AG10803 (cell line): ENCODE measurements at places on chromosomes 3 and 15.

GRCh38 chr3:107817076-107817475 lies 273.8 kb downstream of the CD47 start:
- no peak for DNase-seq

DNA sequence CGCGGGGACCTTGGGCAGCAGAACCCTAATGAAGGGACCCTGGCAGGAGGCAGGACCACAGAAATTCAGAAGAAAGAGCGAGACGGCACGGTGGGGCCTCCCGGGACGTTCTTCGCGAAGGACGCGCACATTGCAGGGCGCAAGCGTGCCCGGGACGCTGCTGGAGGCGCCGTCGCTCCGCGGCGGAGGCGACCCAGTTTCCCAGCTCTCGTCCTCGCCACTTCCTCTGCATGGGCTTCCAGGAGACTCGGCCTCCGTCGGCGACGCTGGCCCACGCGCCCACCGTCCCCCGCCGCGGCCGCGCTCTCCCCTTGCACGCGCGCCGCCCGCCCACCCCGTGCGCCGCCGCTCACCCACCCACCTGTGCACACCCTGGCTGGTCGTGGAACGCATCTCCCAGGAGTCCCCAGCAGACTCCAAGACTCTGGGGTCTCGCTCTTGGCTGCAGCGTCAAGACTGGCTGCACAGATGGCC lies 31.8 kb upstream of the SMAD3 start:
- no peak for DNase-seq

DNA sequence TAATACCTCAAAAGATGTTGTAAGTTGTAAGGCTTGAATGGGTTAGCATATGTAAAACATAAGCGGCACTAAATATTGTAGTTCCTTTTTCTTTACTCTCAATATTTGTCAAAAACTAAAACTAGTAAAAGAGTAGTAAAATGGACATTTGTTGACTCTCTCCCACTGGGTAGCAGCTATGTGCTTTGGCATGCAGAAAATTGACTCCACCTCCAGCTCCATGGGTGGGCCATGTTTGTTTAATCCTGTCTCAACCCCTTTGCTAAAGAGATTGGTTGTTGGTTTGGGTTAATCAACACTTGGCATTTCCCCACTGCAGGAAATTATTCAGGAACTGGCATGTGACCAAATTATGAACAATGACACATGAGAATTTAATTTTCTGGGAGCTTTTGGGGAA lies 114.8 kb downstream of the EOMES start:
- DNase-seq, result peak; percentile 55

DNA sequence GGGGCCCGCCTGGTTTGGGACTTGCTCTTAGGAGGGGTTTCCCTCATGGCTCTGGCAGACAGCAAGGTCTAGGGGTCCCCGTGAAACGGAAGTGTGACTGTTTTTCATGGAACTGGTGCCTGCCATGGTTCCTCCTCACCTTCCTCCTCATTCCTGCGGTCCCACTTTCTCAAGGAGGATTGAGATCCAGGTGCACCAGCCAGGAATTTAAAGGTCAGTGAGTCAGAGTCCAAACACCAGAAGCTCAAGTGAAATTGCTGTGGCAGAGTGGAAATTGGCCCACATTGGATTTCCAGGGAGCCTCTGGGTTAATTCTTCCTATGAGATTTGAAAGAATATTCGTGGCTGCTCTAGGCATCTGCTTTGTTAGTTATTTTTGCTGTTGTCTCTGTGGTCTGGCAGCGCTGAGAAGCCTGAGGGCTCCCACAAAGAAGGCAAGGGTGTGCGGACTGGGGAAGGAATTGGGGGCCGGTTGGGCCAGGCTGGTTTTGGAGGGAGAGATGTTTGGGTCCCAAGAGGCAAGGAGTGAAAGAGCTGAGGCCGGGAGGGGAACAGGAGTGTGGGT lies 60.4 kb upstream of the TNFAIP8L3 start:
- no peak for DNase-seq
